GM12892 (cell line): ENCODE measurements at places on chromosomes 13 and 19.

- DNase-seq: no peak
Measured at GRCh38 chr19:49425922-49426592, 869 bp downstream of the GFY start.

GRCh38 chr13:101942038-101942437, 459.8 kb downstream of the FGF14 start:
- no peak for DNase-seq

GRCh38 chr13:34335014-34336007, 517.4 kb downstream of the RFC3 start:
- no peak for DNase-seq

GRCh38 chr19:48477067-48477685, 8.0 kb downstream of the CYTH2 start:
- no peak for DNase-seq

DNA sequence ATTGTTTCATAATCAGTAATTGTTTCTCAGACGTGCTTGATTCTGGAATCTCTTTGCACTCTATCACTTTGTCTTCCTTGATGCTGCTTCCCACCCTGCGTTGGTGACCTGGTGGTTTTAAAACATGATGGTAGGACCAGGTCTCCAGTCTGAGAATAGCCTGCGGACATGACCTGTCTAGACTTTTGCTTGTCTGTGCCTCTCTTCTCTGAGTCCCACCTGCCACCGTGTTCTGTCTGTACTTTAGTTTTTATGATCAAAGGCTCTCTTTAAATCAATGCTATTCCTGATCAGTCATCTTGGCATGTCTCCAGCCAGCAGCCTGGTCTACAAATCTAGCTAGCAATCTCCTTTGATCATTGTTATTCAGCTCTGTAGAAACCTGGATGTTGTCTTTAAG, 933.9 kb downstream of the DIAPH3 start:
- no peak for DNase-seq

- DNase-seq: no peak
Measured at GRCh38 chr19:13579388-13580060, 73.2 kb upstream of the CACNA1A start.

- no peak for DNase-seq
Measured at GRCh38 chr13:25502031-25502430, 130.3 kb downstream of the ATP8A2 start.

DNA sequence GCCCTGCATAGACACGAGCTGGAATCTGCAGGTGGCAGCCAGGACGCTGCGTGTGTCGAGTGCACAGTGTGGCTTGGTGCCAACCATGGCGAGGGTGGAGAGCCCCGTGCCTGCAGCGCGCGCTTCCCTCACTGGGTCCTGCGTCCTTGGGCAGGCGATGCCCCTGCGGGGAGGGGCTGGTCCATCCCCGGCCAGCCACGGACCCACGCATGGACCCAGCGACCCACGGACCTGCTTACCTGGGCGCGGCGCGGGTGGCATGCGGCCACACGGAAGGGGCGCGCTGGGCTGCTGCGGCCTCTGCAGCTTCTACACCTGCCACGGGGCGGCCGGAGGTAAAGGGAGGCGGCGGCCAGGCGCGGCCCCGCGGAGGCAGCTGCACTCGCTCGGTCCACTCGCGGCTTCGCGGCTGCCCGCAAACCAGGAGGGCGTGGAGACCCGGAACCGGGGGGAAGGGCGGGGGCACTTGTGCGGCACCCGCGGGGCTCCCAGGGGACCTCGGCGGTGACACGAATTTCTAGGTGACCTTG, 569 bp upstream of the MCF2L start:
- DNase-seq: no peak

- DNase-seq: no peak
Measured at GRCh38 chr19:5623397-5624017, 624 bp downstream of the SAFB start.

DNA sequence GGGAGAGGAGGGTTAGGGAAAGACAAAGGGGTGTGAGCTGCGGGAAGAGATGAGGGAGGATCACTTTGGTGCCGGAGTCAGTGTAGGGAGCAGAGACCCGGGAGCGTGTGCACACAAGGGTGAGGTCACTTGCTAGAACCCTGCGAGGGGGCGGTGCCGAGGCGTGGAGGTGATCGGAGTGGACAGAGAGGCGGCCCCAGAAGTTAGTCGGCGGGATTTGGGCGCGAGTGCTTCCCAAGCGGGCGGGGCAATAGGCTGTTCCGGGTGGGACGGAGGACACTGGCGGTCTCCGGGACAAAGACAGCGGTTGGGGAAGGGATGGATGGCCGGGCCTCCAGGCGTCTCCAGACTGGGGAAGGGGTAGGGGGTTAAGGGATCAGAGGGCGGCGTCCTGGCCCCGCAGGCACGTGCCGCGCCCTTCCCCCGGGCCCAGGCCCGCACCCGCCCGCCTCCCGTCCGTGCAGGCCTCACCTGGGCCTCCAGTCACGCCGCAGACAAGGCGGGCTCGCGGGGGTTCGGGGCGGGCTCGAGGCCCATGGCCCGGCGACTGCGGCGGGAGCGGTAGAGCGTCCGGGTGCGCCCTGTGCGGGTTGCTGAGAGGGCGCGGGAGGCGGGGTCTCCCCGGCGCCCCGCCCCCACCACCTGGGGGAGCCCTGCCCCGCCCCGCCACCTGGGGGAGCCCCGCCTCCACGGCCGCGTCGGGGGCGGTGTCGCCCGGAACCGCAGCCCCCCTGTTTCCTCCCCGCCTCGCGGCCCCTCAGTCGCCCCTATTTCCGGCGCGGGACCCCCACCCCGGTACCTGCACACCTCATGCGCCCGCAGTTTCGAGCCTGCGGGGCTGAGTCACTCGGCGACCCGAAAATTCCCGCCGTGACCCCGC, at the start of gene LPAR2:
Gene LPAR2 (minus strand): TSS at position 600 of the 880 bp plus-strand sequence. CDS start 945 bp downstream, outside the sequence.
- DNase-seq: peak; percentile 97

GRCh38 chr19:14661372-14661924, 13.2 kb downstream of the ADGRE3 start:
- no peak for DNase-seq

DNA sequence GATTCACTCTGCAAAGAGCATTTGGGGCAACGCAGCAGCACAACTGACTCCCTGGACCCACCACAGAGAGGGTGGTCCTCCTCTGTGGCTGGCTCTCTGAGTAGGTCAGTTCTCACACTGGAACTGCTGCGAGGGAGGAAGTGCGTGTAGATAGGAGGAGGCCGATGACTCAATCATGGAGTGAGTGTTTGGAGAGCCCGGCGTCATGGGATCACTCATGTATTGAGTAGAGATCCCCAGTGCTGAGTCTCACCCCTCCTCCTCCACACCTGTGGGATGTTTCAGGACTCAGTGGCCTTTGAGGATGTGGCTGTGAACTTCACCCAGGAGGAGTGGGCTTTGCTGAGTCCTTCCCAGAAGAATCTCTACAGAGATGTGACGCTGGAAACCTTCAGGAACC, 8.9 kb downstream of the ZNF101 start:
- no peak for DNase-seq

DNA sequence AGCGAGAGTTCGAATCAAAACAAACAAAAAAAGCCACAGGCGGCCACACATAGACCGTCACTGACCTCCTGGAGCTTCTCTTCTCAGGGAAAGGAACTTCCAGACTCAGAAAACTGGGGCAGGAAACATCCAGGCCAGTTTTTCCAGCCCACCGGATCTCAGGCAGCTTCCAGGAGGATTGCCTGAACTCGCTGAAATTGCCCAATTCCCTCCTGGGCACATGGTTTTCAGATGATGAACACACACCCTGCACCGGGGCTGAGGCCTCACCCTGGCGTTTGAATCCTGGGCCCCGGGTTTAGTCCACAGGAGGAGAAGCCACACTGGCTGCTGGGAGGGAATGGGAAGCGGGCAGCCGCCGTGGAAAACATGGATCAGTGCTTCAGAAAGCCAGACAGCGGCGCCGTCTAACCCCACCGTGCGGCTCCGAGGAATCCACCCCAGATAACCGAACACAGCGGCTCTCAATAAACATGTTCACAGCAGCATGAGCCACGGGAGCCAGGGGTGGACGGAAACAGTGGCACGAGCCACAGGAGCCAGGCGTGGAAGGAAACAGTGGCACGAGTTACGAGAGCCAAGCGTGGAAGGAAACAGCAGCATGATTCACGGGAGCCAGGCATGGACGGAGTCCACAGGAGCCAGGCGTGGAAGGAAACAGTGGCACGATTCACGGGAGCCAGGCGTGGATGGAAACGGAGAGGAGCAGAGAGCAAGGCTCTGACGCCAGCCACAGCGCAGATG, 18.2 kb upstream of the PTBP1 start:
- DNase-seq: no peak
